ENCODE measurements at places on chromosomes 5 and 9.

GRCh38 chr9:2159521-2160454 lies 144.6 kb downstream of the SMARCA2 start:
- peak; percentile 23 for DNase-seq

GRCh38 chr5:142322747-142323479 lies 1.9 kb downstream of the SPRY4 start:
- DNase-seq, result peak; percentile 53

- DNase-seq, result no peak
Measured at GRCh38 chr5:72503888-72504491, 3.2 kb downstream of the ZNF366 start.

- DNase-seq, result no peak
Measured at GRCh38 chr5:40833712-40834229, 1.3 kb downstream of the RPL37 start.

GRCh38 chr9:137218754-137219271 lies 3.2 kb downstream of the RNF208 start:
- DNase-seq, result no peak

- DNase-seq, result no peak
Measured at GRCh38 chr5:131514316-131515283, 120.4 kb downstream of the RAPGEF6 start.

All from right hindlimb (tissue), 1 donor.